ENCODE measurements at places on chromosomes 1 and 21. TPM values are rescaled to one million over a fixed set of nuclear protein-coding genes. Genes with fewer than 3 reads are reported as not detected.

The SLC37A1 gene
- 25.9 TPM for total RNA-seq

The SYF2 gene
- total RNA-seq: 103 TPM

The CORT gene
- total RNA-seq: 0.38 TPM

The TRPM2 gene
- 1.2 TPM for total RNA-seq

The PTGER3 gene
- 0.08 TPM for total RNA-seq

The STPG1 gene
- total RNA-seq: 2.0 TPM

The CNTN2 gene
- not detected for total RNA-seq

The GJC2 gene
- total RNA-seq: 5.9 TPM
